Astrocyte of the hippocampus (primary cell): ENCODE measurements at places on chromosomes 1 and 21.

GRCh38 chr1:237542525-237543418 lies 347.9 kb downstream of the ZP4 start:
- no peak for DNase-seq

DNA sequence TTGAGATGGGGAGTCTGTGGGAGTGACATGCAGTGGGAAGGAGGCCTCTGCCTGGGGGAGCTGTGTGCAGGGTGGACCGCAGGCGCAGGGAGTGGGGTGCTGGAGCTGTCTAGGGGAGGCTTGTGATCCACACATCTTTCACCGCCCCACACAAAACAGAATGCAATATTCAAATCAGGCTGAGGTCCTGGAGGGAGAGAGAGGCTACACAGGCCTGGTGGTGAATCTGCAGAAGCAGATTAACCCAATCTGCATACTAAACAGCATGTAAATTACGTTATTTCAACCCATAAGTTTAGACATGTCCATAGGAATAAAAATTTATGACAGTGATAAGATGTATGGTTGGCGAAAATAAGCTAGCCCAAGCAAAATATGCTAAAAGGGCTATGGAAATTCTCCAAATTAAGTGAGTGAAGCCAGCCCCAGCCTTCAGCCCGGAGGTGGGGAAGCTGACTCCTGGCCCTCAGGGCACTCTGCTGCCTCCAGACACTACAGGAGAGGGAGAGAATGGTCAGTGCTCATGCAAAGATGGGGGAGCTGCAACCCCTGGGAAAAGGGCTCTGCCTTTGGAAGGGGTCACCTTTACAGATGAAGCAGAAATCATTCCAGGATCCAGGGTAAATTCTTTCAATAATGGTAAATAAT lies 156.2 kb upstream of the CTTNBP2NL start:
- DNase-seq = no peak

- DNase-seq = peak; percentile 86
These were observed 7.9 kb downstream of the ACOT7 start for GRCh38 chr1:6385488-6386191.

- DNase-seq = peak; percentile 76
These were observed 6.3 kb upstream of the TMEM39B start for GRCh38 chr1:32066489-32066873.

DNA sequence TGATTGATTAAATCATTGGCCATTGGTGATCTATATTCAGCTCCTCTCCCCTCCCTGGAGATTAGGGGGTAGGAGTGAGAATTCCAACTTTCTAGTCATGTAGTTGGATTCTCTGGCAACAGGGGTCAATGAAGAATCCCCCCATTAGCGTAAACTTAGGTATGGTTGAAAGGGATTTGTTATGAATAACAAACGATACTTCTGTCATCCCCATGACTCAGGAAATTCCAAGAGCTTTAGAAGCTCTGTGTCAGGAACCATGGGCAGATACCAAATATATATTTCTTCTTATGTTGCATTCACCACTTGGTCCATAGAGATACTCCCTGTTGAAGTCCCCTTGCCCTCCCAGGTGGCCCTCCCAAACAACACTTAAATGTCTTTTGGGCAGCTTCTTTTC lies 124.5 kb downstream of the DNM3 start:
- no peak for DNase-seq

DNA sequence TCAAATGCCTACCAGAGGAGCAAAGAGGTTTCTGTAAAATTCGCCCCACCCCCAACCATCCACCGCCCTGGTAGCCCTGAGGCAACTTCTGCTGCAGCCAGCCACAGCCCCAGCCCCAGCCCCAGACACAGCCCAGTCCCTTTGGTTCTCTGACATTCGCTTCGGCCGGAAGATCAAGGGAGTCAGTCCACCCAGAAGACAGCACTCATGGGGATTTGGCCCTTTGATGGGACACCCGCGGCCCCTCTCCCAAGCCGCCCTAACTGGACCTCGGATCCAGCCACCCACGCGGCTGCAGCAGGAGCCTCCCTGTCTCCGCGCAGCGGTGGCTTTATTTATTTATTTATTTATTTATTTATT lies 3881.0 kb downstream of the SRGAP2C start:
- DNase-seq = no peak

DNA sequence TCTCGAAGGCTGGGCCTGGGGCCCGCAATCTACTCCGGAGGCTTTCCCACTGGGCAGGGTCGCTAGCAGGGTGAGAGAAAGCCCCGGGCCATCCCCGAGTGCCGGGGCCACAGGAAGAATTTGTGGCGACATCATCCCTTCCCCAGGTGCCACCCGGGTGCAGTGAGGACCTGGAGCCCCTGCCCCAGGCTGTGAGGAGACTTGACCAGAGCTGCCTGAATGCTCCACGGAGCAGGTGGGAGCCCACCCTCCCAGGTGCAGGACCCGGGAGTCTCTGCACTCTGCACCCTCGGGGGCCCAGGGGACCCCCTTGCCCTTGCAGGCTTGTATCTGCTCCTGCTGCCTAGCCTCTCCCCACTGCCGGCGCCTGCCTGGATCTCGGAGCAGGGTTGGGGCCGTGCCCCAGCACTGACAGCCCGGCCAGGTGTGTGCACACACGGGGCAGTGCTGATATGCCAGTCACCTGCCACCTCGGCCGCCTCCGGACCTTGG lies 67.5 kb upstream of the RGS7 start:
- DNase-seq = no peak
